ENCODE measurements at places on chromosomes 13 and 19.

DNA sequence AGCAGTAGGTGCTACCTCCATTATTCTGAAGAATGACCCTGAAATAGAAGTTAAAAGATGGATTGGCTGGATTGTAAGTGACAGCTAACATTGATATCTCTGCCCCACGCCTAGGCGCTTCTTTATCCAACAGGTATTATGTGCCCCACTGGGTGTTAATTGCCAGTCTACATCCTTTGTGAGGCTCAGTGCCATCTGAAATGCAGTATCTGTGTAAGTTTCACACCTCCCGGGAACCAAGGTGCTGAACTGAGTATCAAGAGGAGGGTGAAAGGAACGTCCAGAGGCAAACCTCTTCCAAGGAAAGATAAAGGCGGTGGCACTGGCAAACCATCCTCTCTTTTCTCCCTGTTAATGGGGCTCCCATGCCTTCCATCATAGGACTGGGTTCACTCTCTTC, 181.1 kb upstream of the UBL3 start:
- no peak for DNase-seq

DNA sequence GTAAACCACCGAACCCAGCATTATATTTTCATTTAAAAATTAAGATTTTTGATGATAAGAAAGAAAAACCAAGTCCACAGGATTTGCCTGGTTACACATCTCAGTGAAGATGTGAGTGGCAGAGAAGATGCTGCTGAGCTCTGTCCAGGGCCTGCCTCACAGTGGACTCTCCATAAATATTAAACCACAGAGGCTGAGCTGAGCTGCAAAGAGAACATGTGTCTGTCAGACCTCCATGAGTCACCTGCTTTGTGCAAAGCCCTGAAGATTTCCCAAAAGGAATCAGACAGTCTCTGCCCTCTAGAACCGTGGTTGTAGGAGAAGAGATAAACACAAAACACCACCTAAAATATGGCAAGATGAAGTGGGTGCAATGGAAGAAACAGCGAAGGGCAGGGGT, 127.2 kb upstream of the TSC22D1 start:
- DNase-seq = no peak

GRCh38 chr19:37342753-37343152, 28.1 kb upstream of the ZNF527 start:
- DNase-seq = no peak

DNA sequence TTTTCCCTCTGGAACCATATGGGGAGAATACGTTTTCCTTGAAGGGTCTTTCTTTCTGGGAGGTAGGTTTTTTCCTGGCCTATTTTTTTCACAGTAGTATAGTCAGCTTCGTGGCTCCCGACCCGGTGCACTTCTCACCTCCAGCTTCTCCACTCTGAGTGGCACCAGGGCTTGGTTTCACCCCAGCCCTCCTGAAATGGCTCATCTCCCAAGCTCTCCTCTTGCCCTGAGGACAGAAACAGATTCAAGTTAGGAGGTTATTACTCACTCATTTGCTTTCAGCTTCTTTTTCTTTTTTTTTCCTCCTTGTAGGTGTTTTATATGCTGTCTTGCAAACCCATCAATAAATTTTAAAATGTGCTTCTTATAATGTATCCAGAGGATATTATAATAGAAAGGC, 199.3 kb downstream of the RFC3 start:
- DNase-seq = no peak

DNA sequence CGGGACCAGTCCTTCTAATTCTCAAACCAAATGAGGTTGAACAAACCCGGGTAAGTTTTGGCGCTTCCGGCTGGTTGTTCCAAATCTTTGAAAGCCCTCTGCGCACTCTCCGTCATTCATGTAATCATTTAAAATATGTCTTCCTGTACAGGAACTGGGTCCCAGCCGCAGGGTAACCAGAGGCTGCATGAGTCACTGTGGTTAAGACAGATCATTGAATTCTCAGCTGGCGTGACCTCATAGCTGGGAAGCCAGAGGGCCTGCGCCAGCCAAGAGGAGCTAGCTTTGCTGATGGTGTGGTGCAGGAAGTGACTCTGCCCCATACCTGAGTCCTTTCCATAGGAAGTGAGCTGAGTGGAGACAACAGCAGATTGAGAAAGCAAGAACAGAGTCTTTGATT, 135.2 kb downstream of the TSHZ3 start:
- DNase-seq = peak; percentile 94

DNA sequence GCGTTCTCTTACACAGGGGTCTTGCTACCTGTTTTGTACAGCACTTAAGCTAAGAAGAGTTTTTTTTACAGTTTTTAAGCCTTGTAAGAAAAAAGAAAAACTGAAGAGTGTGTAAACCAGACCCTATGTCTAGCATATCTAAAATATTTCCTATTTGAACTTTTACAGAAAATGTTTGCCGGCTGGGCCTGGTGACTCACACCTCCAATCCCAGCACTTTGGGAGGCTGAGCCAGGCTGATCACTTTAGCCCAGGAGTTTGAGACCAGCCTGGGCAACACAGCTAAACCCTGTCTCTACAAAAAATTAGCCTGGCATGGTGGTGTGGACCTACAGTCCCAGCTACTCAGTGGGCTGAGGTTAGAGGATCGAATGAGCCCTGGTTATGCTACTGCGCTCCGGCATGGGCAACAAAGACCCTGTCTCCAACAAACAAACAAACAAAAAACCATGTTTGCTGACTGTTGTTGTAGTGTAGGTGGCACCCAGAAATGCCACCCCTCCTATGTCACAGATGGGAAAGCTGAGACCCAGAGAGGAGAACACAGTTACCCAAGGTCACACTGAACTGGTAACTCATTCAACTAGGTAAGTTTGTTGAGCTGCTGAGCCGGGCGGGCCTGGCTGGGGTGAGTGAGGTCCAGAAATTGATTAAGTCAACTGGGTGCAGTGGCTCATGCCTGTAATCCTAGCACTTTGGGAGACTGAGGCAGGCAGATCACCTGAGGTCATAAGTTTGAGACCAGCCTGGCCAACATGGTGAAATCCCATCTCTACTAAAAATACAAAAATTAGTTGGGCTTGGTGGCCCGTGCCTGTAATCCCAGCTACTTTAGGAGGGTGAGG, 1.9 kb upstream of the VASP start:
- no peak for DNase-seq

DNA sequence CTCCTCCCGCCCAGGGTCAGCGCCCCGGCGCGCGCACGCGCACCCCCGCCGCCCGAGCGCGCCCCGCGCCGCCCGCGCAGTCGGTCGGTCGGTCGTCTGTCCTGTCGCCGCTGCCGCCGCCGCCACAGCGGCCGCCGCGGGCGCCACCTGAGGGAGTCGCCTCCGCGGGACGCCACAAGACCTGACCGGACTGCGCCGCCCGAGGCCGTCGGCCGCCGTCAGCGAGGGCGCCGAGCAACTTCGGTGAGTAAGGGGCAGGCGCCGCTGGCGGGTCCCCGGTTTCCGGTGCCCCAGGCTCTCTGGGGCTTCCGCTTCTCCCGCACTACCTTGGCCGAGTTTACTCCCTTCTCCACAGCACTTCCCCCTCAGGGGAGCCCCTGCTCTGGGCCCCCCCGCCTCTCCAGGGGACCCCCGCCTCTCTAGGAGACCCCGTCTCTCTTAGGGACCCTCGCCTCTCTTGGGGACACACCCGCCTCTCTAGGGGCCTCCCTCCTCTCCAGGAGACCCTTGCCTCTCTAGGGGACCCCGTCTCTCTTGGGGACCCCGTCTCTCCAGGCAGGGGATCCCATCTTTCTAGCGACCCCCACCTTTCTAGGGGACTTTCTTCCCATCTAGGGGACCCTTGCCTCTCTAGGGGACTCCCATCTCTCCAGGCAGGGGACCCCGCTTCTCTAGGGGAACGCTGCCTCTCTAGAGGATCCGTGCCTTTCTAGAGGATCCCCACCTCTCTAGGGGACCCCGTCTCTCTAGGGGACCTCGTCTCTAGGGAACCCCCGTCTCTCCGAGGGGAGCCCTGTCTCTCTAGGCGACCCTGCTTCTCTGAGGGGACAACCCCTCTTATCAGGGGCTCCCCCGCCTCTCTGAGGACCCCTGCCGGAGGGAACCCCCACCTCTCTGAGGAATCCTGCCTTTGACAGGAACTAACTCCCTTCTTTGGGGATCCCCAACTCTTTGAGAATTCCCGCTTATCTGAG, 19.3 kb upstream of the GATAD2A start:
- DNase-seq = no peak

DNA sequence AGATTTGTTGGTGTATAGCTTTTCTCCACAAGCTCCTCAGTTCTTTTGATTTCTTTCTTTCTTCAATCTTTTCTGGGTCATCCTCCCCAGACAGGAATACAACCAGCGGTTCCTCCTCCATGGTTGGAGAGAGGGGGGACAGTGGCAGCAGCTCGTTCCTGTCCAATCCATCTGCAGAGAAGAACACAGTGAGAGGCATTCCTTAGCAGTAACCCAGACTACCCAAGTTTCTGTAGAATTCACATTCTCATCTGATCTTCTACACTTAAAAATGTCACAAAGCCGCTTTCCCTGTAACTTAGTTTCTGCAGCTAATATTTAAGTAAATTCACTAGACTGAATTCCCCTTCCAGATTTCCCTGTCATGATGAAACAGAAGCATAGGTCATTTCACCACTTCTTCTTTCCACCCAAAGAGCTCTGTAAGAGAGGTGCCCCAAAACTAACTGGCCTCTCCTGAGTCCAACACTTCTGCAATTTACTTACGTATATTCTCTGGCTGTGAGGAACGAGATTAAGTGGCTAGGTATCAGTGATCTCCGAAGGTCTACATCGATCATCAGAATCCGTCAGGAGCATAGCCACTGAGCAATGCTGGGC, 171.9 kb downstream of the TBC1D4 start:
- DNase-seq = no peak

Data from T-helper 2 cell treated with Interferon-gamma antibody and Interleukin-4, amounts not matched to agents 5 μg/mL and 100 μg/mL, for 36 hours (primary cell).